SJCRH30 (cell line): ENCODE measurements at places on chromosomes 16 and 17.

DNA sequence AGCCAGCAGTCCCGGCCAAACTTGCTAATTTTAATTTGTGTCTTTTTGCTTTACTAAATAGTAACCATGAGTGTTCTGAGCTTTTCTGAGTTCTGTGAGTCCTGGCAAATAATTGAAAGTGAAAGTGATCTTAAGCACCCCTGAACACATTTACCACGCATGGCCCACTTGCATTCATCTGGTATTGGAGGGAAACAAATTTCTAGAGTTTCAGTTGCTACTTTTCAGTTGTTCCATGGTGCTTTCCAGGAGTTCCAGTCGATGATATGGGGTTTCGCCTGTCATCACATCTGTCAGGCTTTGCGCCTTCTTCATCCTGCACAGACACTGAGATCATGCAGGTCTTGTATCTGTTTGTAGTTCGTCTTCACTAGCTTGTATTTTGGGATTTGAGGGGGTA is 44.1 kb downstream of the CRLF3 start:
- no peak for DNase-seq
- H3K36me3 ChIP-seq, result peaks cover 62% of the 10 kb centered on the region
- H3K4me1 ChIP-seq, result no peaks in the 10 kb centered on the region
- H3K27me3 ChIP-seq, result no peaks in the 10 kb centered on the region
- no peak overlapping the region for H3K4me3 ChIP-seq

- H3K36me3 ChIP-seq, result no peaks in the 10 kb centered on the region
- no peaks in the 10 kb centered on the region for H3K4me1 ChIP-seq
- H3K27ac ChIP-seq, result no peak overlapping the region
- no peak for DNase-seq
- H3K4me3 ChIP-seq, result no peak overlapping the region
Observed at GRCh38 chr16:20515688-20516090, 60.5 kb downstream of the ACSM2B start.

- H3K27me3 ChIP-seq, result no peaks in the 10 kb centered on the region
- H3K4me1 ChIP-seq, result peaks cover 6% of the 10 kb centered on the region; the same call in 1 of the 2 replicates
- no peak overlapping the region for H3K27ac ChIP-seq
- H3K36me3 ChIP-seq, result peaks cover 60% of the 10 kb centered on the region
- H3K4me3 ChIP-seq, result no peak overlapping the region
Observed at GRCh38 chr17:78174870-78175642, 6.7 kb downstream of the SYNGR2 start.

- H3K27ac ChIP-seq, result no peak overlapping the region
- DNase-seq, result no peak
- H3K4me3 ChIP-seq, result no peak overlapping the region
- H3K36me3 ChIP-seq, result no peaks in the 10 kb centered on the region
- H3K4me1 ChIP-seq, result no peaks in the 10 kb centered on the region
Observed at GRCh38 chr17:39818358-39819000, 45.6 kb downstream of the IKZF3 start.

DNA sequence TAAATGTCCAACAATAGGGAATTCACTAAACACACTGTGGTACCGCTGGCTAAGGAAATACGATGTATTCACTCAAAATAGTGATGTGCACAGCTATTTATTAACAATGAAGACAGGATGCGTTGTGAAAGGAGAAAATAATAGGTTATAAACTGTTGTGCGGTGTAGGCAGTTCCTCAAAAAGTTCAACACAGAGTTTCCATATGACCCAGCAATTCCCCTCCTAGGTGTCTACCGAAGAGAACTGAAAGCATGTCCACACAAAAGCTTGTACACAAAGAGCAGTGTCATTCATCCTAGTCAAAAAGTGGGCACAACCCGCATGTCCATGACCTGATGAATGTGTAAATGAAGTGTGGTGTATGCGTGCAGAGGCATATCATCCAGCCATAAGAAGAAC is 1.2 kb upstream of the CES1 start:
- H3K27ac ChIP-seq, result no peak overlapping the region
- no peak for DNase-seq
- no peaks in the 10 kb centered on the region for H3K4me1 ChIP-seq
- no peak overlapping the region for H3K4me3 ChIP-seq
- no peaks in the 10 kb centered on the region for H3K36me3 ChIP-seq
- H3K27me3 ChIP-seq, result peaks cover 1% of the 10 kb centered on the region; the same call in 1 of the 2 replicates

DNA sequence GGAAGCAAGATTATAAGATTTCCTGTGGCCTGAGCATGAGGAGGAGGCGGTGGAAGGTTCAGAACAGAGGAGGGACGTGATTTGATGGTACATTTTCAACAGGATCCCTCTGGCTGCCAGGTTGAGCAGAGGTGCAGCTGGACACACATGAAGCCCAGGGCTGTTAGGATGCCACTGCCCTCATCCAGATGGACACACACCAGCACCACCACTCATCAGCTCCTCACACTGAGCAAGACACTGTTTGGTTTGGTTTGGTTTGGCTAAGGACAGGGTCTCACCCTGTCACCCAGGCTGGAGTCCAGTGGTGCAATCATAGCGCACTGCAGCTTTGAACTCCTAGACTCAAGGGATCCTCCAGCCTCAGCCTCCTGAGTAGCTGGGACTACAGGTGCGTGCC is 402.6 kb upstream of the C16orf82 start:
- no peaks in the 10 kb centered on the region for H3K36me3 ChIP-seq
- no peak for DNase-seq
- no peaks in the 10 kb centered on the region for H3K27me3 ChIP-seq
- H3K4me1 ChIP-seq, result peaks cover 11% of the 10 kb centered on the region; the same call in 1 of the 2 replicates

DNA sequence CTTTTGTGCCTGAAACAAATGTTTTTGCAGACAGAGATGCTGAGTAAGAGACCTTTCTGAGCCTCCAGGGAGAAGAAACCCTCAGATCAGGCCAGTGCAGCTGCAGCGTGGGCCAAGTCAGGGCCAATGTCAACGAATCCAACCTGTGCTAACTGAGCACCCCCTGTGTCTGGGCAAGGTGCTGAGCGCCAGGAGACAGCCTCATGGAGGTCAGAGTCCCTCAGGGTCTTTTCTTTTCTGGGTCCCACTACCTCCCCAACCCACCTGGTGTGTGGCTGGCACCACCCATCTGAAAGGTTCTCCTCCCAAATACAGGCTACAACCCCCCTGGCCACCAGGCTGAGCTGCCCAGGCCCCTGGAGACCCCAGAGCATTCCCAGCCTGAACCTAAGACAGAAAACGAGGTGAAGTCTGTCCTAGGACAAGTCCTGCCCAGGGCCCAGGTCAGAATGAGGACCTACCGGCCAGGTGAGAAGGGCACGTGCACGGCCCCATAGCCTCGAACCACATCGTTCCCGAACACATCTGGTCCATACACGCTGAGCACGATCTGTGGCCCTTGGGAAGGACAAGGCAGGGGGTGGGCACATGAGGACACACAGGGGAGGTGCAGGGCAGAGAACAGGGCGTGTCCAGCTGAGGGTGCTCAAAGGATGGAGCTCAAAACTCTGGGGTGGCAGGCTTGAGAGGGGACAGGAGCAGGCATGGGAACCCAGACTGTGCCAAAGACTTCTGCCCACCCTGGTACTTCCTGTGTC is 15.0 kb downstream of the B9D1 start:
- H3K4me1 ChIP-seq, result peaks cover 18% of the 10 kb centered on the region
- no peak for DNase-seq
- no peak overlapping the region; the same call in 1 of the 2 replicates for H3K27ac ChIP-seq
- H3K27me3 ChIP-seq, result no peaks in the 10 kb centered on the region
- no peak overlapping the region for H3K4me3 ChIP-seq

DNA sequence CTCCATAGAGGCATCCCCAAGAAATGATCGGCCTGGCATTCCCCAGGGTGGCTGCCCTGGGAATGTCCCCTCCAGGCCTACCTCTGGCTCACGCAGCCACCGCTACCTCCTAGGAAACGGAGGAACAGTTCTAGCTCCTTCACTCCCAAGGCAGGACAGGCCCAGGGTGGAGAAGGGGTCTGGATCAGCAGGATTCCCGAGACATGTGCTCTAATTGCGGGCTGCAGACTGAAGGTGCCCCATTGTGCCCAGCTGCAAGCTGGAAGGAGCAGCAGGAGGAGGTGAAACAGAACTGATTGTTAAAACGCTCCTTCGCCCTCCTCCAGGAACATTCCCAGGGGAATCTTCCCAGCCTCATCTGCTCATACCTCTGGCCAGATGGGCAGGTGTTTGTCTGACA is 40.8 kb downstream of the SCNN1G start:
- H3K36me3 ChIP-seq, result no peaks in the 10 kb centered on the region
- no peak overlapping the region for H3K27ac ChIP-seq
- no peaks in the 10 kb centered on the region for H3K27me3 ChIP-seq
- no peak for DNase-seq
- H3K4me3 ChIP-seq, result no peak overlapping the region
- H3K4me1 ChIP-seq, result no peaks in the 10 kb centered on the region

- H3K36me3 ChIP-seq, result no peaks in the 10 kb centered on the region
- H3K4me1 ChIP-seq, result peaks cover 37% of the 10 kb centered on the region
- H3K27me3 ChIP-seq, result no peaks in the 10 kb centered on the region
- peak; percentile 84 for DNase-seq
- H3K4me3 ChIP-seq, result peak overlapping the region; percentile 43
Observed at GRCh38 chr16:997440-998051, 16.0 kb downstream of the SOX8 start.

DNA sequence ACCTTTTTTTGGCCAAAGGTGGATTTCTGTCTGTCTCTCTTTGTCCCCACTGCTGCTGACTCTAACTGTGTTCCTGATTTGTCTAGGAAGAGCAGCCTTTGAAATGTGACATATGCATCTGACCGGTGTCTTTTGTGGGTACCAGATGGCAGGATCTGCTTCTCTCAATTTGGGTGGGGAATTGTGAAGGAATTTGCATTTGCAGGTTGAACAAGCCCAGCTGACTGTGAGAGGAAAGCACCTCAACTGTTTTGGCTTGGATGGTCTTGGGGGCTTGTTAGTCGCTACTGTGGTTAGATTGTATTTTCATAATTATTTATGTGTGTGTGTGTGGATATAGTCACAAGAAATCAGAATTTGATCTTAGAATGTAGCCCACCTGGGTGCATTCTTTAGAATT is 37.7 kb upstream of the LCMT1 start:
- no peaks in the 10 kb centered on the region for H3K4me1 ChIP-seq
- H3K4me3 ChIP-seq, result no peak overlapping the region
- H3K27ac ChIP-seq, result no peak overlapping the region
- no peak for DNase-seq

DNA sequence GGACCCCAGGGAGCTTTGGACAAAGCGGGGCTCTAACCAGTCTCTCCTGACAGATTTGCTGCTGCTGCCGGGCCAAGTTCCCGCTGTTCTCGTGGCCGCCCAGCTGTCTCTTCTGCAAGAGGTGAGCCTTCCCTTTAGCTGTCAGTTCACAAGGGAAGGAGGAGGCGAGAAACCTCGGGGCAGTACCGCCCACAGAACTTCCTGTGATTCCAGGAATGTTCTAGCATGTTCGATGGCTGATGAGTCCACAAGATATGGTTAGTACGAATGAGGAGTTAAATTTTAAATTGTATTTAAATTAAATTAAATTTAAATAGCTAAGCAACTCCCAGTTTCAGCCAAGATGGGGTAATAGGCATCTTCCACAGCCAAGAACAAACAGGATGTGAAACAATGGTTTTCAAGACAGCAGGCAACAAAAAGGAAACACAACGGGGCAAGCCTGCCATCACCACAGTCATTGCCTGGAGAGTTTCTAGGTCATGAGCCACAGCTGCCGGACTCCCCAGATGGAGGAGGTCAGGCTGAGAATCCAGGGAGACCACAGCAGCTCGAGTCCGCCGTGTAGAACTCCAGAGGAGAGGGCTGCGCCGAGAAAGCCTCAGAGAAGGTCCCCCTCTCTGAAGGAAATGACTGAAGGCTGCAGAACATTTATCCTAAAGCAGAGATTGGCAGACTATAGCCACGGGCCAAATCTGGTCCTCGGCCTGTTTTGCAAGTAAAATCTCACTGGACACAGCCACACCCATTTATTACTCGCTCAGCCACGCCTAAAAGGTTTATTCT is 9.5 kb upstream of the TCF25 start:
- no peak overlapping the region for H3K27ac ChIP-seq
- no peaks in the 10 kb centered on the region for H3K27me3 ChIP-seq
- H3K4me1 ChIP-seq, result peaks cover 14% of the 10 kb centered on the region; the same call in 1 of the 2 replicates
- H3K4me3 ChIP-seq, result peak overlapping the region; percentile 21
